ENCODE measurements at places on chromosomes 6 and 20.

DNA sequence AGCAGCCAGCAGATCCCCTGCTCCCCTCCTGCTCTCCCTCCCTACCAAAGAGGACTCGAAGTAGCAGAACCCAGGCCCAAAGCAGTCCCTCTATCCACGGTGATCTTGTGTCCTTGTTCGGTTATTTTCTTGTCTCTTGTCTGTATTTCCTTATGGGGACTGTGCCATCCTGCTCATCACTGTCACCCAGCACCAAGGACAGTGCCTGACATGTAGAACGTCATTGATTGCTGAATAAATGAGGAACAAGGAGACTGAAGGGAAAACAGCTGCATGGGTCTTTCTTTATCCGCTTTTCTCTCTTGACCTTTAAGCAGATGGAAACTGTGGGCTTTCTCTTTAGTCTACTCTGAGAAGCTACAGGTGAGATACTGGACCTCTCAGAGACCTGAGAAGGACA is 29.4 kb upstream of the ZNF831 start:
- no peak for DNase-seq

- DNase-seq, result no peak
These were observed 15.2 kb downstream of the PRND start for GRCh38 chr20:4736875-4737274.

- no peak for DNase-seq
These were observed at the start of gene OR12D1 for GRCh38 chr6:29414588-29414987. Gene OR12D1 (plus strand): TSS chr6:29414928.

GRCh38 chr20:13231031-13231752 is 10.1 kb downstream of the ISM1 start:
- no peak for DNase-seq

DNA sequence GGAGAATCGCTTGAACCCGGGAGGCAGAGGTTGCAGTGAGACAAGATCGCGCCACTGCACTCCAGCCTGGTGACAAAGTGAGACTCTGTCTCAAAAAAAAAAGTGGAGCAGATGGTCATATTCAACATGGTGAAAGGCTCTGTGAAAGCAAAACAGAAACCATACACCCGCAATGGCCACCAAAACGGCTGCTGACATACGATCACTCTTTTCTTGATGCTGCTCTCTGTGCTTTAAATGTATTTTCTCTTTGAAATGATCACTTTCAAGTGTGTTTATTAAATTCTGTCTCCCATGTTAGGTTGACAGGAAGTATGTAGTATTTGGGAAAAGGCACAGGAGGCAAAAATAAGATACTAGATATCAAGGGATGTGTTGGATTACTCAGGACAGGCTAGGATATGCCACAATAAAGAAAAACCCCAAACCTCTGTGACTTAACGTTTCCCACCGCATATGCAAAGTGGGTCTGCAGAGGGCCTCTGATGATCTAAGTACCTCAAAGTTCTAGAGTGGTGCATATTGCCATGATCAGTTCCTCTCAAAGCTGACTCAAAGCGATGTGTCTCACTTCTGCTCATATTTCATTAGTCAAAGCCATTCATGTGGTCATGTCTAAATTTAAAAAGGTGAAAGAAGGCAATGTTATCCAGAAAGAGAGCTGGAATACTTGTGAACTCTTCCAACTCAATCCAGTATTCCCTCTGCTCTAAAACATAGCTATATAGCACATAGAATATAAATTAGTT is 155.1 kb upstream of the SOX4 start:
- no peak for DNase-seq

GRCh38 chr6:16397623-16398022 is 159.2 kb downstream of the GMPR start:
- no peak for DNase-seq

- DNase-seq, result no peak
These were observed 248.6 kb downstream of the ALDH8A1 start for GRCh38 chr6:134701301-134701700.

DNA sequence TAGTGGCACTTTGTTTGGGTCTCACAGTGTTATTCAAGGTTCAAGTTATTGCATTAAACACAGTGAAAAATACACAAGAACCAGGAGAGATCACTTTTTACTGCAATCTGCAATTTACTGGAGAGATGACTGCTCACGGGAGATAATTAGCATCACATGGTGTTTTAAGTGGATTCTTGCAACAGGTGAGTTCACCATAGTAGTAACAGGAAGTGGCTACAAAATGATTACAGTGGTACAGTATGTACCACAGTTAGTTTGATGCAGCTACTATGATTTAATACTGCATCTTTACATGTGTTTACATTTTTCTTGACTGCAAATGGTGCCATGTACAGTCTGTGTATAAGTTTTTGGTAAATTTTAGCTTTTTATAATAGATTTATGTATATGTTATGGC is 96.5 kb upstream of the SCP2D1 start:
- DNase-seq, result no peak

GRCh38 chr6:154458565-154459470 is 51.7 kb downstream of the CNKSR3 start:
- DNase-seq, result no peak
